ENCODE measurements at places on chromosomes 7 and 10. TPM values are rescaled to one million over a fixed set of nuclear protein-coding genes. Genes with fewer than 3 reads are reported as not detected.

TMEM209 gene
- total RNA-seq: 52.4 TPM

DNA sequence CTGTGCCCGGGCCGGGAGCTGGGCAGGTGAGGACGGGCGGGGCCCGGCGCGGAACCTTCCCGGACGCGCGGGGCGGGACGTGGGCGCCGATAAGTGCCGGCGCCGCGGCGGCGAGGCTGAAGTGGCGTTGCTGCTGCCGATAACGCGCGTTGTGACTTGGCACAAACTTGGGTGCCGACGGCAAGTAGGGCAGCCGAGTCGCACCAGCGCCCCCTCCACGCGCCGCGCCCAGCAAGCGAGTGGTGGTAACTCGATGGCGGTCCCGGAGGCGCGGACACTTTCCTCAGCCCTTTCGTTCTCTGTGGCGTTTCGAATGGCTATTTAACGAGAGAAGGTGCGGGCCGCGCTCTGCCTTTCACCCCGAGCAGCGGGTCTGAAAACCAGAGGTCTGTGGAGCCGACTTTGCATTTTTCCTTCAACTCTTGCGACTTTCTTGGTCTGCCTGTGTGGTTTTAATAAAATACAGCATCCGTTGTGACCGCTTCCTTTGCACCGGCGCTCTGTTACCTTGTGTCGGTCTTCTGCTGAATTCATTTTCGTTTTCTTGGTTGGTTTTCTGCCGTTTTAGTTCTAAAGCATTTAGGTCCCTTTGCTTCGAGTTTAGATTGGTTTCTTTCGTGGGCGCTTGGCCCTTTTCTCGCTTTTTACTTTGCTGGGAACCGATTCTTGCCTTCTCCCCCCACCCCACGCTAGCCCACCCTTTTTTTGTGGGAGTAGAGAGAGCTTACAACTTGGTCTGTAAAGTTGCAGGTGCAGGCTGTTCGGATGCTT is 701 bp downstream of the STK17A start:
- H3K27ac ChIP-seq: peak overlapping the region; percentile 96
- peak overlapping the region; percentile 92 for H3K4me3 ChIP-seq
- H3K36me3 ChIP-seq: peaks cover 11% of the 10 kb centered on the region
- DNase-seq: peak; percentile 65
- peaks cover 8% of the 10 kb centered on the region for H3K27me3 ChIP-seq

- H3K4me3 ChIP-seq: no peak overlapping the region
- H3K4me1 ChIP-seq: no peaks in the 10 kb centered on the region
- peaks cover 3% of the 10 kb centered on the region for H3K36me3 ChIP-seq
- H3K27me3 ChIP-seq: peaks cover 19% of the 10 kb centered on the region
- no peak overlapping the region for H3K27ac ChIP-seq
Observed at GRCh38 chr10:75513292-75513885, 82.0 kb downstream of the LRMDA start.

DNA sequence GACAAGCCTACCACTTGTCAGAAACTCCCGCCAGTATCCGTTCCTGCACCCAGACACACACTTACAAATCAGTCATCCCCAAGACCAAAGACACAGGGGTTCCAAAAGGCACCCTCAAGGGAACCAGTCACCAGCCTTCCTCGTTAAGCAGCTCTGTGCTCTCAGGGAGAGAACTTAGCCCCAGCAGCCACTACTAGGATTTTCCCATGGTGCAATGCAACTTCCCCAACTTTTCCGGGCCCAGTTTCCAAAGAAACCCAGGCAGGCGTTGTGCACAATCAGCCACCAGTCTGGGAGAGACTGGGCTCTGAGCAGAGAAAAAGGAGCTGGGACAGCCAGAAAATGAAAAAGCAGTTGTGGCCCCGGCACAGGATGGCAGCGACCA is 1.2 kb downstream of the DLG5 start:
- peak overlapping the region; percentile 47 for H3K4me3 ChIP-seq
- H3K36me3 ChIP-seq: no peaks in the 10 kb centered on the region
- no peak for DNase-seq
- H3K27ac ChIP-seq: no peak overlapping the region

DNA sequence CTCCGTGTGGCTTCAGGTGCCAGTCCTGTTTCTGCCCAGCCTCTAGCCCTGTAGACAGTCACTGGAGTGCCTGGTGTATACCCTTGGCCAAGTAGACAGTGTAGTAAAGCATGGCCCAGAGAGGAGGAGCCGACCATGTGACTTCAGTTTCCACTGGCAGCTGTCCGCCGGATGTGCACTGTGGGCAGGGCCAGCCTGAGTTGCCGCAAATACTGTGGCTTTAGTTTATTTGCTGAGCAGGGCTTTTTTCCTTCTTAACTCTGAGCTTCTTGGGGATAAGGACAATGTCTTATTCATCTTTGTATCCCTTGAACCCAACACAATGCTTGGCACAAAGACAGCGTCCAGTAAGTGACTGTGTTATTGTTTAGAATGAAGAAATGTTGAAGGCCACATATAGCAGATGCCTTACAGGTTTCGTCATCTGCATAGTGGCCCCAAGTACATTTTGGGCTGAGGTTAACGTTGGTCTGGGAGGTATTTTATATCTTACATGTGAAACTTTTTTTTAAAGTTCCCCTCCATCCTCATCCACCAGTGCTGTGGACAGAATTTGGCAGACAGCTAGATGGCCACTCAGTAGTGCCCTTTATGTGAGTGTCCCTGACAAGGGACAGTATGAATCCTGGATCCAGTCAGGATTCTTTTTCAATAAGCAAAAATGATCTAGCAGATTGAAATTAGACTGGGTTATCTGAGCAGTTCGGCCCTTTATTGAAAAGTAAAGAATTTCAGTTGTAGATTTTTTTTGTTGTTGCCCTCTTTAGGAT is 40.6 kb downstream of the CYP17A1 start:
- peaks cover 46% of the 10 kb centered on the region for H3K4me1 ChIP-seq
- peak; percentile 65 for DNase-seq
- H3K27me3 ChIP-seq: no peaks in the 10 kb centered on the region
- H3K27ac ChIP-seq: peak overlapping the region; percentile 74
- H3K4me3 ChIP-seq: peak overlapping the region; percentile 29

SPDYE2 gene
- total RNA-seq: not detected

MINDY4 gene
- 2.0 TPM for total RNA-seq

GRCh38 chr10:112393341-112393740 is 19.4 kb downstream of the ACSL5 start:
- H3K36me3 ChIP-seq: peaks cover 22% of the 10 kb centered on the region
- DNase-seq: no peak
- H3K27ac ChIP-seq: no peak overlapping the region
- no peak overlapping the region for H3K4me3 ChIP-seq

- H3K4me3 ChIP-seq: no peak overlapping the region
- no peaks in the 10 kb centered on the region for H3K36me3 ChIP-seq
- no peak for DNase-seq
- peaks cover 9% of the 10 kb centered on the region for H3K27me3 ChIP-seq
- no peak overlapping the region for H3K27ac ChIP-seq
Observed at GRCh38 chr10:8438603-8439002, 384.1 kb downstream of the GATA3 start.

DNA sequence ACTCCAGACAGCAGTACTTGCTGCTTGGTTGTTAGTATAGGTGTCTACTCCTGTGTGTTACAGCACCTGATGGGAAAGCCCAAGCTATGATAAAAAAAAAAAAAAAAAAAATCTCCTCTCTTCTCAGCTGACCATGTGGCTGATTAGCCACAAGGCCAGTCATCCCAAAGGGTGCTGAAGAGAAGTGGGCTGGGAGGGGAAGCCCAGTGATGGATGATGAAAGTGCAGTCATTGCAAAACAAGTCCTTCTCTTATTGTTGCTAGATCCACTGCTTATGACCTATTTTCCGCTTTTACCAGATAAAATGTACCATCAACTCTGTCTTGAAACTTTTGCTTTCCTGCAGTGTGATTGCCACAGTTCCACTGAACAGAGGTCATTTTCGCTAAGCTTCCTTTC is 1092.5 kb upstream of the C7orf33 start:
- no peak overlapping the region for H3K4me3 ChIP-seq
- no peaks in the 10 kb centered on the region for H3K4me1 ChIP-seq
- no peak for DNase-seq
- H3K27ac ChIP-seq: no peak overlapping the region
- no peaks in the 10 kb centered on the region for H3K36me3 ChIP-seq
- H3K27me3 ChIP-seq: no peaks in the 10 kb centered on the region

DNA sequence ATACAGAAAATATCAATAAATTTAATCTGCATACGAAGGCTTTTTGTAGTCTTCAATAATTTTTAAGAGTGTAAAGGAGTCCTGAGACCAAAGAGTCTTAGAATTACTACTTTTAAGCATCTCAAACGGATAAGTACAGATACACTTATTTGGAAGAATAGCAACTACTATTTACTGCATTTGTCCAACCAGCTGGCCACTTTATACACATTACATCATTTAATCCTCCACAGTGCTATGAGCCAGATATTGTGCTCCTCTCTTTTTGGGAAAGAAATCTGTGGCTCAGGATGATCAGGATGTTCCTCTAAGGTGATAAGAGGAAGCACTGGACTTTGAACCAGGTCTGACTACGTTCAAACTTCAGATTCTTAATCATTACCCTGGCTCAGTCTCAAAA is 588.6 kb upstream of the LRRTM3 start:
- DNase-seq: no peak
- H3K4me3 ChIP-seq: no peak overlapping the region
- H3K27me3 ChIP-seq: no peaks in the 10 kb centered on the region
- H3K36me3 ChIP-seq: no peaks in the 10 kb centered on the region
- no peaks in the 10 kb centered on the region for H3K4me1 ChIP-seq
- H3K27ac ChIP-seq: no peak overlapping the region

DNA sequence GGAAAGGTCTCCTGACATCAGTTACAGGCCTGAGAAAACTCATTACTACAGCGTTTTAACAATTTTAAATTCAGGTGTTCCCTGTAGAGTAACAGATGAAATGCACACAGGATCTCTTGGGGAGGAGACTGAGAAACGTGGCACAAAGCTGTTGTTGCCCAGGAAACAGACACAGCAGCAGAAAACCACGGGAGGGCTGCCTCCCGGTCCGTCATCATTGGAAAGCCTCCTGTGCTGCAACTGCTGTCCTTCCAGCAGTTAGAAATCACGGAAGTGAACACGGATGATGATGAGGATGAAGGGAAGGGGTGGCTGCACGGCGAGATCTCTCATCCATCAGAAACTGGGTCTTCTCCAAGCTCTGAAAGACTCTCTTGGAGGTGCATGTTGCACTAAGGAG is 94.6 kb upstream of the RNF32 start:
- no peak overlapping the region for H3K4me3 ChIP-seq
- H3K4me1 ChIP-seq: no peaks in the 10 kb centered on the region
- peaks cover 9% of the 10 kb centered on the region for H3K27me3 ChIP-seq
- no peak for DNase-seq
- no peak overlapping the region for H3K27ac ChIP-seq

NKX1-2 gene
- not detected for total RNA-seq

GRCh38 chr10:125187238-125188194 is 27.2 kb upstream of the CTBP2 start:
- H3K36me3 ChIP-seq: no peaks in the 10 kb centered on the region
- H3K4me1 ChIP-seq: no peaks in the 10 kb centered on the region
- H3K27me3 ChIP-seq: peaks cover 41% of the 10 kb centered on the region
- H3K4me3 ChIP-seq: no peak overlapping the region

DNA sequence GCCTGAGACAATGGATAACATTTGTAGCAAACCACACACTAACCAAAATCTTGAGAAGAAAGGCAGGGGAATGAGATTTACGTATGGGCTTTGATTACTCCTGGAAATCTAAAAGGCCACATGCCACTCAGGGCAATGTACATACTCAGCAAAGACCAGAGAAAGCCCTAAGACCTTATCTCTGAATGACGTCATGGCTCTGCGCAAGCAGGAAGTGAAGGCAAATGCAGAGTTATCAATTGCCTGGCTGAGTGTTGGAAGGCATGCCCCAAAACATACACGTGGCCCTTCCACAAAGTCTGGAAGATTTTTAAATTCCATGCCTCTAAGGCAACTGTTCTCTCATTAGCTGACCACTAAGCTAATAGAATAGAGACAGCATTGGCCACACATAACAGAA is 90.9 kb upstream of the NRBF2 start:
- peaks cover 2% of the 10 kb centered on the region for H3K36me3 ChIP-seq
- peaks cover 1% of the 10 kb centered on the region for H3K4me1 ChIP-seq
- no peak overlapping the region for H3K27ac ChIP-seq

Data from activated naive CD8-positive, alpha-beta T cell treated with anti-CD3 and anti-CD28 coated beads for 36 hours (primary cell).